MV-4-11 (cell line): ENCODE measurements at places on chromosomes 11 and 22.

- DNase-seq, result no peak
Observed at GRCh38 chr11:62075438-62075837, 48.4 kb upstream of the INCENP start.

- no peak for DNase-seq
Observed at GRCh38 chr11:64081745-64082442, 46.2 kb downstream of the FLRT1 start.

GRCh38 chr22:47267513-47268282, 505.2 kb downstream of the TBC1D22A start:
- DNase-seq, result no peak

GRCh38 chr11:68498321-68498720, 37.8 kb downstream of the PPP6R3 start:
- no peak for DNase-seq

DNA sequence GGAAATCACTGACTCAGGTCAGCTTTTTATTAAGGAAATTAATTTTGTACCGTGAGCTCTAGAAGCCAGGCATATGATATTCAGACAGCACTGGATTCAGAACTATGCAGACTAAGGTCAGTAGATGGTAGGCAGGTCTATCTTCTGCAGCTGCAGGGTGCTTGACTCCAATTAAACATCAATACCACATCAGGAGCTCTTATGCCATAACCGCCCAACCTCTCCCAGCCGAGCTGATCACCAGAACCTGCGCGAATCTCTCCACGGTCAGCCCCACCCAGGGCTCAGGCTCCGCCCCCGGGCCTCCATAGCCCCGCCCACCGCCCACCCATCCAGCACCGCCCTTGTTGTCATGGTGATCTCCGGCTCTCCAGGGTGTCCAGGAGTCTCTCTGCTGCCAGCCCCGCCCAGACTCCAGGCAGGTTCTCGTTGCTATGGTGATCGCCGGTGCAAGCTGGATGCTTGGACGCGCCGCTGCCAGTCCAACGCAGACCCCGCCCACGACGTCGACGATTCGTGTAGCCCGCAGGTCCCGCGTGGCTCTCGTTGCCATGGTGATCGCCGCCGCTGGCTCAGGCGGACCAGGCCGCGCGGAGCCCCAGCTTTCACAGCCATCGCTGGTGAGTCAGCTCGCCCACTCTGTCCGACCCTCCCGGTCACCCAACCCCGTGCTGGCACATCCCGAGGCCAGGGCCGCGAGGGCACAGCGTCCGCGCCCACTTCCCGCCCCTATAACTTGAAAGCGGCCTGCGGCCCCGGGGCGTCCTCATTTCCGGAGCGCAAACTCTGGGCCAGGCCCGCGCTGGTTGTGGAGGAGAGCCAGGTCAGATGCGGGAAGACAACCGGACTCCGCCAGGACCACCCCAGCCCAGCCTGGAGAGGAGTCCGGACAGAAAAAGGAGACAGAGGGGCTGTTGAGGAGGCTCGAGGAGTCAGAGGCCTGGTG, at the start of gene RAB36:
Gene RAB36 (plus strand): TSS at position 546 of the 946 bp plus-strand sequence. CDS start 1,140 bp downstream, outside the sequence.
- DNase-seq, result peak; percentile 84

DNA sequence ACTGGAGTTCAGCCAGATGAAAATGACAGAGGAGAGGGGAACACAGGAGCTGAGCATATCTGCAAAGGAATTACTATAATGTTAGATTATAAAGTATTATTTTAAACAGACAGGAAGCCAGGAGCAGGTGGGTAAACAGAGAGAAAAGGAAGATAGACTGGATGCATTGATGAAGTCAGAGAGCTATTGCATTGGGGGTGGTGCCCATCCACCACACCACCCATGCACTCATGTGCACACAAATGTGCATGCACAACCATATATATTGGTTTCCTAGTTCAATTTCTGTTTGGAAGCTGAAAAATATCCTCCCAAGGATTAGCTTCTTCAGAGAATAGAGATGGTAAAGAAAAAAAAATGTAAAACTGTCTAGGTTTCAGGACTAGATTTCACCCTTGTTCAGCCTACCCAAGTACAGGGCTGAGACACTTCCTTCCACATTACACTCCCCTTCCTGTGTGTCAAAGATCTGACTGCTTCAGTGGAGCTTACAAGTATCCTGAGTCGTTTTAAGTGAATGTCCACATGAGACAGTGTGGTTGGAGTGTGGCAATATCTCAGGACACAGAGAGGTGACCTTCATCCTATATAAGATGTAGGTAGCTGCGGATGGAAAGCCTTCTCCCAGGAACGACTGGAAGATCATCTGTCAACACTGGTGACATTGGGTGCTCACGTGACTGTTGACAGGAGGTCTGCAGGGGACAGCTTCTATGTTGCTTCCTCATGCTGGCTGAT, 12.2 kb upstream of the SMPD1 start:
- DNase-seq, result peak; percentile 58

GRCh38 chr22:37053310-37054055, 1.9 kb downstream of the KCTD17 start:
- DNase-seq, result no peak

- DNase-seq, result no peak
Observed at GRCh38 chr11:121295246-121296029, 2.9 kb downstream of the SC5D start.

DNA sequence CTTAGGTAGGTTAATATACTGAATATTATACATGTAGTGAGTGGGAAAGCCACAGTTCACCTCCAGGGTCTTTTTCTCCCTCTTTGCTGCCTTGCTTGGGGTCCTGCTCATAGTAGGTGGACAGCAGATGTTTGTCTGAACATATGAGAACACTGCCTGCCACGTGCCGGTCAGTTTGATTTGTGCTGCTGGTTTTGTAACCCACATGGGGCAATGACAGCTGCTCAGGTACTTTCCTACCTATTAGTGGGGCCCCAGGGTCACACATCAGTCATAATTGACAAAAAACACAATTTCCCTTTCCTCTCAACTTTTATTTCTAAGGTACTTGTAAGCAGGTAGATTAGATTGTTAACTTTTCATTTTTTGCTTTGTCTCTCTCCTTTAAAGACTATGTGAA, 43.8 kb downstream of the BMAL1 start:
- no peak for DNase-seq

DNA sequence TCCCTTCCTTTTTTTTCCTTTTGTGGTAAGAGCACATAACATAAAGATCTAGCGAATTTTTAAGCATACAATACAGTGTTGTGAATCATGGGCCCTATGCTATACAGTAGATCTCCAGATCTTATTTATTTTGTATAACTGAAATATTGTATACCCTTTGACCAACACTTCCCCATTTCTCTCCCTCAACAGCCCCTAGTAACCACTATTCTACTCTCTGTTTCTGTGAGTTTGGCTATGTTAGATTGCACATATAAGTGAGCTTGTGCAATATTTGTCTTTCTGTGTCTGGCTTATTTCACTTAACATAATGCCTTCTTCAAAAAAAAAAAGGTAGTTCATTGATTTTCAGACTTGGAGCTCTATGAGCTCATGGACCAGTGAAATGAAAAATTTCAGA, 180.5 kb downstream of the C11orf91 start:
- peak; percentile 90 for DNase-seq

DNA sequence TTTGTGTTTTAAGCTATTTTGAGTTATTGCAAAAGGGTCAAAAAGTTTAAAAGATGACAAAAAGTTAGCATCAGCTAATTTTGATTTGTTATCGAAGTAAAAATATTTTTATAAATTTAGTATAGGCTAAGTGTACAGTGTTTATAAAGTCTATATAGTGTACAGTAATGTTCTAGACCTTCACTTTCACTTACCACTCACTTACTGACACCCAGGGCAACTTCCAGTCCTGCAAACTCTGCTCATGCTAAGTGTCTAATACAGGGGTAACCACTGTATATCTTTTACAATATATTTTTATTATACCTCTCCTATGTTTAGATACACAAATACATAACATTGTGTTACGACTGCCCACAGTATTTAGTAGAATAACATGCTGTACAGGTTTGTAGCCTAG, 59.7 kb downstream of the PDGFD start:
- no peak for DNase-seq

DNA sequence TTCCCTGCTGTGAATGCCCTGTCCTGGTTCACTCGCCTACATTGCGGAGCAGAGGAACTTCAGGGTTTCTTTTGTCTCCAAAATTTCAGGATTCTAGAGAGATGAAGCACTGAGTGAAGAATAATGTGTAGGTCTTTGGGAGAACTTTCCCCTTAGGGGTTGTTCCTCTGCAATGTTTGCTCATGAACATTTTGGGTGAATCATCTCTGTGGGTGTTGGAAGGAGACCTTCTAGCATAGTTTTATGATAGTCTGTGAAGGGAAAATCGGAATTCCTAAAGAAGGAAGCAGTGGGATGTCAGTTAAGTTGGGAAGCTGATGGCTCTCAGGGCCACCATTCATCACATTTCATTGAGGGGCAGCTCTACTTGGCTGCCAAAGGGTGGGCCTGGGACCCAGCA, 64.8 kb downstream of the MIAT start:
- no peak for DNase-seq

DNA sequence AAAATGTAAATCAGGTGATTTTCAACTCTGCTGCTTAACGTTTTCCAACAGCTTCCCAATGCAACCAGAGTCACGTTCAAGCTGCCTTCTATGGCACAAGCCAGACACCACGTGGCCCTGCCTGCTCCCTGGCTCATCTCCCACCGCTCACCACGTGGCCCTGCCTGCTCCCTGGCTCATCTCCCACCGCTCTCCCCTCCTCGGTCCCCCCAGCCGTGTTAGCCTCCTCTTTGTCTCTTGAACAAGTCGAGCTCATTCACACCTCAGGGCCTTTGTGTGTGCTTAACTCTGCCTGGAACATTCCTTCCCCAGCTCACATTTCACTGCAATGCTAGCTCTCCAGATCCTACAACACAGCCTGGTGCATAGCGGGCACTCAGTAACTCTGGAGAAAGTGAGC, 307.6 kb downstream of the CTTN start:
- no peak for DNase-seq
